Gastroesophageal sphincter (tissue), 4 donors: ENCODE measurements at places on chromosomes 16 and 17.

DNA sequence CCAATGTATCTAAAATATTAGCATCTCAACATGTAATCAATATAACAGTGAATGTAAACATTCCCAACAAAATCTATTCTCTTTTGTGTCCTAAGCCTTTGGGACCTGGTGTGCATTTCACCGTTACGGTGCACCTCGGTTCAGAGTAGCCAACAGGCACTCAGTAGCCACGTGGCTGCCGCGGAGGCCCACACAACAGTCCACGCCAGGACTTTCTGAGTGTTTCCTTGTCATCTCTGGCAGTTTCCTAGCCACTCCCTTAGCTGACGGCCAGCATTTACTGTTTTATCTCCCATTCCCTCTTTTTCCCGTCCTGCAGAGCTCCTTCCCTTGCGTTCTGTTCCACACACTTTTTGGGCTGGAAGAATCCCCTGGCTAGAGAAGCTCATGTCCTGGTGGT lies 36.3 kb downstream of the VAC14 start:
- ATAC-seq: no peak

DNA sequence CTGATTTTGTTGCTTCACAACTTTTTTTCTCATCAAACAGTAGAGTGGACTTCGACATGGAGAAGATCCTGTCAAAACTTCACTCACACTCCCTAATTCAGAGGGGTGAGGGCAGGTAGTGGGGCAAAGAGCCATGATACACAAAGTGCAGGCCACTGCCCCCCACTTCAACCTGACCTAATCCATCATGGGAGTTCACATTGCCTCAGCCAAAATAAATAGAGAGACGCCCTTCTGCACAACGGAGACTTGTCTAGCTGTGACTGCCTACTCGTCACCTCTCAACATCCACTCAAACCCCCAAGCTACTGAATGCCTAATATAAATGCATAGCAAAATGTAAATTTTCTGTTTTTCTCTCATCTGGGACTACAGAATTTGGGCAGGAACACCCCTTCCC lies 213.2 kb downstream of the PMP22 start:
- ATAC-seq: no peak

GRCh38 chr17:21551081-21551881 lies 141.0 kb upstream of the KCNJ18 start:
- ATAC-seq: peak; percentile 96

GRCh38 chr17:4565209-4566141 lies 5.1 kb upstream of the GGT6 start:
- peak; percentile 81 for ATAC-seq

DNA sequence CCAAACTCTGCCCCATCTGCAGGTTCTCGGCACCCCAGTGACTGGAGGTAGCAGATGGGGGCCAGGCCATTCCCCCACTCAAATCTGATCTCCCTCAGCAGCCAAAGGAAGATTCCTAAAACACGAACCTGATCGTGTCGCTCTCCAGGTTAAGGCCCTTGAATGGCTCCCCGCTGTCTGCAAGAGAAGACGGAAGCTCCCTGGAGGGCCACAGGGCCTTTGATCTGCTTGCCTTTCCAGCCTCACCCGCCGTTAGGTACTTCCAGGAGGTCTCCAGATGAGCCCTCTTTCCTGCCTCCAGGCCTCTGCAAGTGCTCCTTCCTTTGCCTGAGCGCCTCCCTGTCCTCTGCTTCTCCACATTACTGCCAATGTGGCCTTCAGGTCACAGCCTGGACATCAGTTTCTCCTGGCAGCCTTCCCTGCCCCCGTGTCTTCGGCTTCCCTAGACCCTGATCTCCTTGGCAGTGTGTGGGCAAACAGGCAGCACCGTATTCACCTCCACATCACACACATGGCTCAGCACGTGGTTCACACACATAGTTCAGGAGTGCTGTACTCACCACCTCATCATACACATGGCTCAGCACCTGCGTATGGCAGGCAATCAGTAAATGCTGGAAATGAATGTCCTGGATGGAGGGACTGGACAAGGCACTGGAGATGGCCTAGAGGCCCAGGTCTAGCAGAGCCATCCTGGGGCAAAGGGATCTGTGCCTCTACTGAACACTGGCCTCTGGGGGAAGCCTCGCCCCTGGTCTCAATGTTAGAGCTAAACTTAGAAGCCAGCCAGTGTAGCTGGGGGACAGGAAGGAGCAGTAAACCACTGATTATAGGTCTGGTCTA lies 26.4 kb upstream of the MRPS23 start:
- ATAC-seq: no peak

- no peak for ATAC-seq
These were observed 136.5 kb downstream of the SKAP1 start for GRCh38 chr17:48293319-48294019.

GRCh38 chr16:49725651-49726050 lies 130.3 kb downstream of the ZNF423 start:
- ATAC-seq: no peak

- no peak for ATAC-seq
These were observed 39.9 kb downstream of the XPO6 start for GRCh38 chr16:28171816-28172215.

DNA sequence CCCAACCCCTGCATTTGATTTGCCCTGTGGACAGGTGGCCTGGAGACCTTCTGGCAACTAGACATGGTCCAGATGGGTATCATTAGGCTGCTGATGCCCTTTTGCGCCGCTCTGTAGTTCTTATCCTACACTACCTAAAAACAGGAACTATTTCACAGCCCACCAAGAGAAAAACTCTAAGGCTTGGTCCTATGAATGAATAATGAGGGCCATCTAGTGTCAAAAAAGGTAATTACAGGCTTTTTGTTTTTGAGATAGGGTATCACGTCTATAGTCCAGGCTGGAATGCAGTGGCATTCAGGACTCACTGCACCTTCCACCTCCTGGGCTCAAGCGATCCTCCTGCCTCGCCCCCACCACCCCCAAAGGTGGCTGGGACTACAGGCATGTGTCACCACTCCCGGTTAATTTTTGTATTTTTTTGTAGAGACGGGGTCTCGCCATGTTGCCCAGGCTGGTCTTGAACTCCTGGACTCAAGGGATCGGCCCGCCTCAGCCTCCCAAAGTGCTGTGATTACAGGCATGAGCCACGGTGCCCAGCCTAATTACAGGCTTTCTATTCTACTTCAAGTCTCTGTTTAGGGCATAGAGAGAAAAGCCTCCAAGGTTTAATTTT lies 20.9 kb downstream of the COIL start:
- ATAC-seq: peak; percentile 50

- no peak for ATAC-seq
These were observed 173.7 kb downstream of the SOX9 start for GRCh38 chr17:72294487-72294893.

DNA sequence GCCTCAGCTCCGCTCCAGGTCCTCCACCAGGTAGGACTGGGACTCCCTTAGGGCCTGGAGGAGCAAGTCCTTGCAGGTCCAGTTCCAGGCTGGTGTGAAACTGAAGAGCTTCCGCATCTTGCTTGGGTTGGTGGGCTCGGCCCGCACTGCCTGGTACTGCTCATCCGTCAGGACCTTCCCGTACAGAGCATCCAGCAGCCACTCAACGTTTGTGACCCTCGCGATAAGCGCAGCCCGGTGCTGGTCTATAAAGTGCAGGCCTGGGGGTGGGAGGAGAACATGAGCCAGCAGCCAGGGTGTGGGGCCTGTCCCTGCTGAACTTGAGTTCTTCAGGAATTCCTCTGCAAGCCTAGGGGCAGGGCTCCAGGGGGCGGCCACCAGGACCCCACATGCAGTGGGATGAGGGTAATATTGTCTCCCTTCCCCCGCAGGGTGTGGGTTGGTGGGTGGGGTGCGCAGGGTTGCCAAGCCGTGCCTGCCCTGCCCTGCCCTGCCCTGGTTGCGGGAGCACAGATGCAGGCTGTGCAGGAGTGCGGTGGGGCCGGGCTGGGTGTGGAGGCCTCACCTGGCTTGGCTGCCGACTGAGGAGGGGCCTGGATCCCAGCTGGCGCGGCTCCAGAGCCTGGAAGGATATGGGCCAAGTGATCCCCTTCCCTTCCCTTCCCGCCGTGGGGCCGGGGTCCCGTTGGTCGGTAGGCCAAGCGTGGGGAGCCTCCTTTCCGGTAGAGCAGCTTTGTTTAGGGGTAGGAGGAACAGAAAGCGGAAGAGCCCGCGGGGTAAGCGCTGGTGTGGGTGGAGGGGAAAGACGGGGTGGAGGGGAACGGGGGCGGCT lies 762 bp downstream of the PYCARD start:
- ATAC-seq: peak; percentile 16

DNA sequence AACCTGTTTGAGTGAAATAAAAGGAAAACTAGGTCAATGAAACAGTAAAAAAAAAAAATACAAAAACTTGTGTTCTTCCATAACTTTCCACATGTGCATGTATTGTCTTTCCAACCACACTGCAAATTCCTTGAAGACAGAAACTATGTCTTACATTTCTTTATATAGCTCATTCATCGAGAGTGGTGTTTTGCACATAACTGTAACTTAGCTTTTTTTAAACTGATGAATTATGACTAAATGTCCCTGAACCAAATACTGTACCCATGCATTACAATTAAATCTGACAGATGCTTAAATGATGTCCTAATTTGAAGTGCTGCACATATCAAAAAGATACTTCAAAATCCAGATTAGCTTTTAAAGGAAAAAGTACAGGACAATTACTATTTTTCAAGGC lies 50.1 kb downstream of the BRIP1 start:
- no peak for ATAC-seq

- ATAC-seq: no peak
These were observed 142.3 kb upstream of the ZFHX3 start for GRCh38 chr16:73190256-73190655.

GRCh38 chr16:26196310-26196709 lies 504.6 kb downstream of the HS3ST4 start:
- ATAC-seq: no peak

DNA sequence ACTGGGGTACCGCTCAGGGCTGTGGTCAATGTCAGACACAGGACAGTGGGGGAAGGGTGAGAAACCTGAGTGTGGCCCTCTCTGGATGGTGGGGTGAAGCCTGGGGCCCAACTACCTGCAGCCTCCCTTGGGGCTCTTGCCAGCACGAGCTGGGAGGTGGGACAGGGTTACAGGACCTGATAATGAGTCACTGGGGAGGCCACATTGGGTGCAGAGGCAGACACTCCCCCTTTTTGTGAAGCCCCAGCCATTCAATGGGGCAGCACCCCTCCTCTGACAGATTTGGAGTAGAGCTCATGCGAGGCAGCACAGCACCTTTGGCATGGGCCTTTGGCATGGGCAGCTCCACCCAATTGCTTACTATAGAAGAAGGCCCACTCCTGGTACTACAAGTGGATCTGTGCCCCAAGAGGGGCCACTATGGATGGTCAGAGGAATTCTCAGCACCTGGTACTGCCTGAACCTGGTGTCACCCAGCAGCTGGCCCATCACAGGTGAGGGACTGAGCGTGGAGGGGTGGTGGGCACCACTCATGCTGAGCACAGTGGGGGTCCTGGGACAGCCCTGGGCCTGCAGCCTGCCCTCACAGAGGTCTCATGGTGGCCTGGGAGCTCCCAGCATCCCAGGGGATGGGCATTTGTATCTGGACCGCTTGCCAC lies 45.2 kb upstream of the SMPD3 start:
- no peak for ATAC-seq

- ATAC-seq: no peak
These were observed 18.5 kb downstream of the MLYCD start for GRCh38 chr16:83917152-83918120.

GRCh38 chr17:65265276-65265675 lies 128.1 kb downstream of the RGS9 start:
- no peak for ATAC-seq

GRCh38 chr16:87734644-87735043 lies 31.1 kb downstream of the KLHDC4 start:
- ATAC-seq: no peak

DNA sequence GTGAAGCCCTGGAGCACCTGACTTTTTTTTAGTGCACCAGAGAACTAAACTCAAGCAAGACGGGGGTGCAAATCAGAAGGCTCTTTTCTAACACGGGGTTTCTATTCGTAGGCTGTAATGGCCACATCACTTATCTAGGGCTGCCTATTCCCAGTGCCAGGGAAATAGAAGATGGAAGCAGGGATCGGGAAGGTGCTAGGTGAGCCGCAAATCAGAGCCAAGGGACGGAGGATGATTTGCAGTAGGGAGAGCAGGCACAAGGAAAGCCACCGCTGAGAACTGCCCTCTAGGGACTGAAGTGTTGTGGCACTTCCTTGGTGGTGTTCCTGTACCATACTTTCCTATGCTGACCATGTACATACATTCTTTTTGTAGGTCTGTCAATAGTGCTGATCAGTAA lies 7.8 kb upstream of the SLC46A1 start:
- no peak for ATAC-seq

- ATAC-seq: no peak
These were observed 17.2 kb downstream of the ST3GAL2 start for GRCh38 chr16:70421473-70422311.

DNA sequence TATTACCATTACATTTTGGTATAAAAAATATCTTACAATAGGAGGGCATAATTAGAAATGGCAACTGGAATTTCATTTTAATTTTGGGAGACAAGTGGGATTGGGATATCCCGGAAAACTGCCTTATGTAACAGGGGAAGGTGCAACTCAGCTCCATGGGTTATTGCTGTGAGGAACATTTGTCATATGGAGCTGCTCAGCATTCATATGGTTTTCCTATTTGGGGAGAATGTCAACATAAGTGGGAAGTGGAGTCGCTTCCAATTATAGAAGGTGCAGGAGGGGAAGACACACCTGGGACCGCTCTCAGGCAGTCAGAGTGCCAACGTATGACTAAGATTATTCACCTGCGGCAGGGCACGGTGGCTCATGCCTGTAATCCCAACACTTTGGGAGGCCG lies 10.7 kb downstream of the ODF4 start:
- no peak for ATAC-seq

DNA sequence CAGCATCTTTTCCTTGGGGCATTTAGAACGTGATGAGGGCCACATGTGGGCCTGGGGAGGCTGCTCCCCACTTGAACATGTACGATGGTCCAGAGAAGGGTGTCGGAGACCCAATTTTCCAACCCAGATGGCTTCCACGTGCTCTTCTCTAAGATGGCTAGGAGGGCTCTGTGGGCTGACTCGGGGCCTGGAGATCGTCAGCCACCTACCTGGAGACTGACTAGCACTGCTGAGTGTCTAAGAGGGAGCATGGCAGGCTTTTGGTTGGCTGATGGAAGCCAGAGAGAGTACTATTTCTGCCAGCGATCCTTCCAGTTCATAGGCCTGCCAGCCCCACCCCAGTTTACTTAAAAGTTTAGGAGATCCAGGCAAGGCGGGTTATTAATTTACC lies 60.2 kb upstream of the CLEC18A start:
- no peak for ATAC-seq

- ATAC-seq: peak; percentile 52
These were observed 43.5 kb downstream of the ST3GAL2 start for GRCh38 chr16:70395345-70395901.

- ATAC-seq: no peak
These were observed 926 bp downstream of the MYH10 start for GRCh38 chr17:8629371-8630226.

GRCh38 chr16:87117936-87118335 lies 199.3 kb downstream of the C16orf95 start:
- no peak for ATAC-seq

DNA sequence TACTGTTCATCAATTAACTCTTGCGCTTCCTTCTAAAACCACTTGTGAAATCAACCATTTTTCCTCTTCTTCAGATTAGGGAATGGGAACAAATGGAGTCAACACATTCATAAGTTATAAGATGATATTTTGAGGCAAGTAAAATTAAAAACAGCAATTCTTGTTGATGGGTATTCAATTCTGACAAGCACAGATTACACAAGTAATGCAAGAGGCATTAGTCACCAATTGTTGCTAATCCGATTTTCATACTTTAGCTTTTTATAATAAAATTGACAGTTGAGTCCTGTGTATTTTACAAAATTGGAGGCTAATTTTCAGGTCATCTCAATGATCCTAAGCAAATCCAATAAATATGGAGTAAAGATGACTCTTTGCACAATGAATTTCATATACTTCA lies 918.4 kb upstream of the SOX9 start:
- ATAC-seq: no peak
